ENCODE measurements at places on chromosomes 11 and 22.

- DNase-seq: no peak
These were observed 49.6 kb upstream of the ME3 start for GRCh38 chr11:86722006-86722405.

- DNase-seq: no peak
These were observed 29.0 kb downstream of the TIMP3 start for GRCh38 chr22:32830473-32830872.

DNA sequence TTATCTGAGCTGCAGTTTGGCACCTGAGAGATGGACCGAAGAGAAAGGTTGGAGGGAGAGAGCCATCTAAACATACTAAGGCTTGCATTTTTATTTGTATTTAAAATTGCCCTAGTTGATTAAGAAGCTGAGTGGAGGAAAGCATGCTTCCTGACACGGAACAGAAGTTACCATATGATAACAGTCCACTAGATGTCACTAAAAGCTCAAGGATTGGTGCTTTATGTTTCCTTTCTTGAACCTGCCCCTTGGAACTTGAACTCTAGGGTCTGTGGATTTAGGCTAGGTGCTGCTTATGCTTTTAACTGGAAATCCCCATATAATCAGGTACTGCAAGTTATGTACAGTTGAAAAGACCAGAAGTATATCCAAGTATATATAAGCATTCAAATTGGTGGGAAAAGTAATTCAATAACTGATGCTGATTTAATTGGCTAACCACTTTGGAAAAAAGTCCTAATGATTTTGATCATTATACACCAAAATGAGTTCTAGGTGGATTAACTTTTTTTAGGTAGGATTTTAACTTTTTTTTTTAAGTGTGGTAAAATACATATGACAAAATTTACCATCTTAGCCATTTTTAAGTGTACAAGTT lies 9.5 kb downstream of the RBMXL2 start:
- DNase-seq: no peak

DNA sequence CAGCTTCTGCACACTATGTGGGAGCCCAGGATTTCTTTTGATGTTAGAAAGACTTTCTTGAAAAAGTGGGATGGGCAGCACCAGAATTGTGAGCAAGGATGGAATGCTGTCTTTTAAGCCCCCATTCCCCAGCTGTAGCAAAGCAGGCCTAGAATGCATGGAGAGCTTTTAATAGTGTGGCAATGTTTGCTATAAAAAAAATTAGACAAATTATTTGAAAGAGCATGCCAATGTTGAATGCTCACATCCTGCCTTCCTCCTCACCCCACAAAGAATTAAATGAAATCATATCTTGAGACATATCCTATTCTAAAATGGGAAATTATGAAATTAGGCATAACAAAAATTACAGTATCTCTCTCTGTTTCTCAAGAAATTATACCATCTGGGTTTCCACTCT lies 154.7 kb downstream of the C11orf91 start:
- DNase-seq: no peak

GRCh38 chr11:61126256-61126655 lies 24.0 kb downstream of the CD5 start:
- no peak for DNase-seq

- no peak for DNase-seq
These were observed 52.4 kb downstream of the UBASH3B start for GRCh38 chr11:122707901-122708300.

DNA sequence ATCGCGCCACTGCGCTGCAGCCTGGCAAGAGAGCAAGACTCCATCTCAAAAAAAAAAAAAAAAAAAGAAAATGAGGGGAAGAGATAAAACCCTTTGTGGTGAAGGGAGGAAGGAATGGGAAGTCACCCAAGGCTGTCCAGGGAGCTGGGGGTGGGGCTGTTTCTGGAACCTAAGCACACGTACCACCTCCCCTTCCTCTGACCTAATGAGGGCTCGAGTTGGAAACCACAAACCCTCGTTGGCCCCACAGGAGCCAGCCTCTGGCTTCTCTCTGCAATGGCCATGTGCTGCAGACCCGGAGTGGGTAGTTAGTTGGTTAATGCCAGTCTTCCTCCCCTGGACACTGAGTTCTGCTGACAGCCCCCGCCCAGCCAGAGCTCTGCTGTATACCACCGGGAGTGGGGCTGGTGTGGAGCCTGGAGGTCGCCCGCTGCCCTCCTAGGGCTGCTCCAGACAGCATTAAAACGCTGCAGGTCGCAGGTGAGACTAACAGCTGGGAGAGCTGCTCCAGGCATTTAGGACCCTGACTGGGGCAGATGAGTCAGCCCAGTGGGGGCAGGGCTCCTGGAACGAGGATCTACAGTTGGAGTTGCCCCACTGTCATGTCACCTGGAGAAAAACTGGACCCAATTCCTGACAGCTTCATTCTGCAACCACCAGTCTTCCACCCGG lies at the start of gene LGALS12:
Gene LGALS12, plus strand, starts transcription at position 228 of the 672 bp plus-strand sequence. Its CDS starts 375 bp downstream, at position 603.
- no peak for DNase-seq

DNA sequence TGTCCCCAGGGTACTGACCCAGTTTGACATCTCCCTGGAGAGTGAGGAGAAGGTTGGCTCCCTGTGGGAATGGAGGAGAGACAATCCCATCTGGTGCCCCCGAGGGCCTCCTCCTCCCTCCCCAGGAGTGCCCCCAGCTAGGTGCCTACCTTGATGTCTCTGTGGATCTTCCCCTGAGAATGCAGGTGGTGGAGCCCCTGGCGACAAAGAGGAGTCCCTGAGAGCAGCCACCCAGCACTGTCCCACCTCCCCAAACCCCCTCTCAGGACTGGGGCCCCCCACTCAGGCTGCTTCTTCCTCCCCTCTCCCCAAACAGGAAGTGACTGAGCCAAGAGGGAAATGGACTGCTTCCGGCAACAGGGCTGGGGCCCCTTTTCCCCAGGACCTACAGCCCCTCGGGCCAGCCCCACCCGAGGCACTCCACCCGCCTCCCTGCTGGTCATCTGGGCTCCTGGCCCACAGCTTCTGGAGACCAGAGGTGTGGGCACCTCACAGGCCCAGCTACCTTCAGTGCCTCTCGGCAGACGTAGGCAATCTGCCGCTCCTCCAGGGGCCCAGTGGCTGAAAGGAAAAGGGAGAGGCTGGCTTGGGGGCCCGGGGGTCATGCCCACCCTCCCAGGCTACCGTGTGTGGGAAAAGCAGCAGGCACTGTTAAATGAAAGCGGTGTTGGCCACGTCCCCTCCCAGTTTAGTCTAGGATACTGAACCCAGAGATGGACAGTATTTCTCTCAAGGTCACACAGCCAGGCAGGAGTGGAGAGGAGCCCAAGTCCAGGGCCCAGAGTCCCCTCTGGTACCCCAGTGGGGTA lies 1.2 kb downstream of the MAP4K2 start:
- DNase-seq: no peak

- no peak for DNase-seq
These were observed 496 bp upstream of the CST6 start for GRCh38 chr11:66011239-66011784.

GRCh38 chr11:43643898-43644620 lies 36.5 kb upstream of the HSD17B12 start:
- peak; percentile 81 for DNase-seq

DNA sequence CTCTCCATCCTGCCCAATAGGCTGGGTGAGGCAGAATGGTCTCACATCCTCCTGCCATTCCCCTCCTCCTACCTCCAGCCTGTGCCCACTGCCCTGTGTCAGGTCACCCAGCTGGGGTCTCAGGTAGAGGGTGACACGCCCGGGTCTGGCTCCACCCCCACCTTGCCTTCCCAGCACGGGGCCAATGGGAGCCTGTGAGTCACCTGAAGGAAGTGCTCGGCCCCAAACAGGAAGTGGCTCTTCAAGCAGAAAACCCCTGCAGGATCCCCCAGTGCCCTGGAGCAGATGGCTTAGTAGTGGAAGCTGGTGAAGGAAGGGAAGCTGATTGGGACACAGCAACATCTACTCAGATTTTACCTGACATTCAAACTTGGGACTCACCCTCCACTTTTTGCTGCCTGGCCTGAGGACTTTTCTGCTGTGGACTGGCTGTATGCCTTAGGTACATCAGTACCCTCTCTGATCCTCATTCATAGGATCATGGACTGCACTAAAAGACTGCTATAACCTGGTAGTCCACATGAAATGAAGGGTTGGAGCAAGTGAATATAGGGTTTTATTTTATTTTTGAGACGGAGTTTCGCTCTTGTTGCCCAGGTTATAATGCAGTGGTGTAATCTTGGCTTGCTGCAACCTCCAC lies 33.4 kb downstream of the GDPD5 start:
- DNase-seq: peak; percentile 62

GRCh38 chr22:39967996-39968972 lies 8.1 kb downstream of the TMA7B start:
- DNase-seq: no peak
